ENCODE measurements at places on chromosomes 12 and 14.
A peak's percentile ranks its signal among the peaks of the same experiment; 100 is the strongest.

- DNase-seq: no peak
Measured at GRCh38 chr12:46794593-46795190, 31.1 kb downstream of the SLC38A4 start.

GRCh38 chr14:68682166-68683103 is 110.4 kb downstream of the ZFP36L1 start:
- DNase-seq: peak; percentile 76

- DNase-seq: no peak
Measured at GRCh38 chr14:65228956-65229747, 126.8 kb upstream of the MAX start.

GRCh38 chr14:68888025-68888850 is 90.9 kb downstream of the ACTN1 start:
- peak; percentile 63 for DNase-seq

Measured in kidney (tissue), 22 donors.